ENCODE measurements at places on chromosomes 11 and 22.

DNA sequence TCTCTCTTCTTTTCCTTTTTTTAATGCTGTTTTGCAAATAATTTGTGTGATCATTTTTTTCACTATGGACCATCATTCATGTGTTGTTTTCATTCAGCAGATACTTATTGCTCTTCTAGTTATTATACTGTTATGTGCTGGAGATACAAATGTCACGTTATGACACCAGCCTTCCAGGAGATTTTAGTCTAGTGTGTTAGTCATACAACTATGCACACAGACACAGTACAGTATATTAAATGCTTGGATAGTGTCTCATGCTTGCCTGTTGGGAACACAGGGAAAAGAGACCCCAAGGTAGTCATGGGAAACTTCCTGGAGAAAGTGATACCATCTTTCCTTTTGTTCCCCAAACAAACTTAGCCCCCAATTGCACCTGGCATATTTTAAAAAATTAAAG, 116.1 kb downstream of the UVRAG start:
- no peak for DNase-seq

- DNase-seq, result no peak
Observed at GRCh38 chr11:96217206-96217605, 125.8 kb downstream of the MAML2 start.

DNA sequence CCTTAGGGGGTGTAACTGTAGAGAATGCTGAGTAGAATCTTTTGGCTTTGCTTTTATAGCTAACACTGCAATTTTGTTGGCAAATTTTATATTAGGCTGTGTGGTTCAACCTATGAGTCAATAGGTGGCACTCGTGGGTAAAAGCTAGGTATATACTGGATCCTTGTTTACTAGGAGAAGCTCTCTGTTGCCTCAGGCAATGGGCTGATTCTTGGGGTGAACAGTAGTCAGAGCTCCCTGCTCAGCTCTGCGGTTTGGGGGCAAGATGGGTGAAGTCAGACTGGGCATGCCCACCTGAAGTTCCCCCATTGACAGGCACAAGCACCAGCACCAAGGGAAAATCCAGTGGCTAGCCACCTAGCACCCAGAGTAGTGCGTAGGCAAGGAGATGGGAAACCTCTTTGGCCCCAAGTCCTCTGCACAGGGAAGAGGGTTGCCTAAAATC, 238.7 kb downstream of the FAM181B start:
- DNase-seq, result no peak

- DNase-seq, result no peak
Observed at GRCh38 chr11:6652182-6652581, 3.4 kb downstream of the DCHS1 start.

GRCh38 chr11:6240781-6241180, 1.9 kb downstream of the CNGA4 start:
- DNase-seq, result no peak

- no peak for DNase-seq
Observed at GRCh38 chr22:32211011-32211410, 6.1 kb upstream of the RFPL2 start.

DNA sequence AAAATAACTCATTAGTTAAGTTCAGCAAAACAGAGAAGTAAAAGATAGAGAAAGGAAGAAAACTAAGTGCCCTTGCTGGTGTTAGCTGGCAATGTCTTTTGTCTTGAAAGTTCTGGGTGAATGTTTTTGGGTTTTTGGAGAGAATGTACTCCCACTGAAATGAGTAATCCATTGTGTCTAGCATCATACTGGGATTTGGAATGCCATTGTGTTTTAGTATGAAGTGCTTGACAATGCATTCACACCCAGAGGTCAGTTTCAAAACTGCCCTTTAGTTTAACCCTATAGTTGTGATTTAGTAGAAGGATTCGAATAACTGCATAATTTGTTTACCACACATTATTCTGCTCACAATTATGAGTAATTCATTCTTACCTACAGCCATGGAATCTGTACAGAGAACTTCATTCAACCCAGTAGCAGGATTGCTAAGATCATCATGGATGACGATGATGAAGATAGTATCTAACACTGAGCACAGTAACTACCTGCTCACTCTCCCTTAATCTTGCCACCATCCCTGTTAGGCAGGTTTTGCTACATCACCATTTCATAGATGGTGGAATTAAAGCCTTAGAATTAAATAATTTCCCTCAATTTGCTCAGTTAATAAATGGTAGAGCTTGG, 33.9 kb downstream of the MAML2 start:
- DNase-seq, result no peak

GRCh38 chr11:1531449-1532013, 40.5 kb downstream of the DUSP8 start:
- no peak for DNase-seq

DNA sequence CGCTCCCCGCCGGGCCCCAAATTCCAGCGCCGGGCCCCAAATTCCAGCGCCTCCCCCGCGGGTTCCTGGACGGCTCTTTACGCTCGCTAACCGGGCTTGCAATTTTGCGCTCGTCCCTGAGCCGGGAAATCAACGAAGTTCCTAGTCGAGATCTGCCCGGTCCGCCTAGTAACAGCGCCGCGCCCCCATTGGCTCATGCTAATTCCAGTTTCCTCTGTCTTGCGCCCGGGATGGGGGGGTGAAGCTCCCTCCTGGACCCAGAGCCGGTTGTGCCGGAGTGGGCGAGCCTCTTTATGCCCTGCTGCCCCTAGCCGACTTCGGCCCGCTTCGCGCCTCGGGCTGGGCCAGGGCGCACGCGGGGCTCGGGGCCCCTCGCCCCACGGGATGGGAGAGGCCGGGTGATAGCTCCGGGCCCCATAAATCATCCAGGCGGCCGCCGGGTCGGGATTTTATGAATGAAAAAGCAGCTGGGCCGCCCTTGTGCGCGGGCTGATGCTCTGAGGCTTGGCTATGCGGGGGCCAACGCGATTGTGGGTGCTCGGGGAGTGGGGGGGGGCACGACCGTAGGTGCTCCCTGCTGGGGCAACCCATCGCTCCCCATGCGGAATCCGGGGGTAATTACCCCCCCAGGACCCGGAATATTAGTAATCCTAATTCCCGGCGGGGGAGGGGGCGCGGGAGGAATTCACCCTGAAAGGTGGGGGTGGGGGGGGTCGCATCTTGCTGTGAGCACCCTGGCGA, 1.8 kb upstream of the CCND1 start:
- DNase-seq, result no peak

- DNase-seq, result no peak
Observed at GRCh38 chr11:22444076-22444475, 105.9 kb downstream of the SLC17A6 start.

DNA sequence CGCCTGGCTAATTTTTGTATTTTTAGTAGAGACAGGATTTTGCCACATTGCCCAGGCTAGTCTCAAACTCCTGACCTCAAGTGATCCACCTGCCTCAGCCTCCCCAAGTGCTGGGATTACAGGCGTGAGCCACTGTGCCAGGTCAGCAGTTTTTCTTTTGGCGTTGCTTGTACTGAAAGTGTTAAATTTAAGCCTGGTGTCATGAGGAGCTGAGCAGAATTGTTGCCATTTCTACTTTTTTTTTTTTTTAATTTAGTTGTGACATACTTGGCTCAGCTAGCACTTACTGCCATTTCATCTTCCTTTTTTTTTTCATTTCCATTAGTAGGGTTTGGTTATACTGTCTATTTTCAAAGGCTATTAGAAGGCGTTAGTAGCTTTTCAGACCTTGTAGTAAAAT, 10.7 kb downstream of the TAB1 start:
- no peak for DNase-seq

- no peak for DNase-seq
Observed at GRCh38 chr22:34914846-34915245, 151.1 kb upstream of the ISX start.

DNA sequence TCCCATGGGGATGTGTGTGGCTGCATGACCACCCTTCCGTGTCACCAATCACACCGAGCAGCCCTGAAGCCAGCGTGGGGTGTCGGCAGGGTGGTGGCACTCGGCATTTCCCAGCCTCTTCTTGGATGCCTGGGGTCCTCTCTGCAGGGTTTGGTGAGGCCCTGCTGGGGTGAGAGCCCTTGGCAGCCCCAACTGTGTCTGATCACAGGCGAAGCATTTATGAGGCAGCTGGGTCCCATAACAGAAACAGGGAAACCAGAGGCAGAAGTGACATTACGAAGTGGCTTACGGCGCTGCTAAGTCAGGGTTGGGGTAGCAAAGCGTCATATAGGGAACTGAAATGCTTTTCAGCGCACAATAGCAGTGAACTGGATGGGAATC, 92.3 kb upstream of the SEPTIN5 start:
- no peak for DNase-seq

GRCh38 chr11:88175569-88176075, 379 bp upstream of the RAB38 start:
- no peak for DNase-seq

GRCh38 chr11:119713359-119714040, 15.5 kb downstream of the NECTIN1 start:
- no peak for DNase-seq

DNA sequence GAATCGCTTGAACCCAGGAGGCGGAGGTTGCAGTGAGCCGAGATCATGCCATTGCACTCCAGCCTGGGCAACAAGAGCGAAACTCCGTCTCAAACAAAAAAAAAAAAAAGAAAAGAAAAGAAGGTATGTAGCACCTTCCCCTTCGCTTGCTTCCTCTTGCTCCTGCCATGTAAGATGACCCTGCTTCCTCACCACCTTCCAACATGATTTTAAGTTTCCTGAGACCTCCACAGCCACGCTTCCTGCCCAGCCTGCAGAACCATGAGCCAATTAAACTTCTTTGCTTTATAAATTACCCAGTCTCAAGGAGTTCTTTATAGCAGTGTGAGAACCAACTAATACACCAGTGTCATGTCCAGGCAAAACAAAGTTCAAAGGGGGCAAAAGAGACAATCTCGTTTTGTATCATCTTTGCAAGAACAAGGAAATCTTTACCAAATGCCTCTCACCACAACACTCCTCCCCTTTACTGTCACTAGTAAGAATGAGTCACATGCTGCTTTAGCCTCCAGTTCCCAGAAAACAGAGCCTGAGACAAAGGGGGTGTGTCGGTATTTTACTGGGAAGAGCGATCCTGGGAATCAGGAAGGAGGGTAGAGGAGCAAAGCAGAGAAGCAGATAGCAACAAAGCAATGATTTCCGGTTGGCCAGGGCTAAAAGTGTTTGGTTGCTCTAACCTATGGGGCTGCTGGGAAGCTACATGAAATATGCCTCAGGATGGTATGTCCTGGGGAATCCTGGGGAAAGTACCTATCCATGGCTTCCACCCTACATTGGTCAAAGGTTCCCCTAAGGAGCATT, 10.5 kb upstream of the MCHR1 start:
- no peak for DNase-seq

DNA sequence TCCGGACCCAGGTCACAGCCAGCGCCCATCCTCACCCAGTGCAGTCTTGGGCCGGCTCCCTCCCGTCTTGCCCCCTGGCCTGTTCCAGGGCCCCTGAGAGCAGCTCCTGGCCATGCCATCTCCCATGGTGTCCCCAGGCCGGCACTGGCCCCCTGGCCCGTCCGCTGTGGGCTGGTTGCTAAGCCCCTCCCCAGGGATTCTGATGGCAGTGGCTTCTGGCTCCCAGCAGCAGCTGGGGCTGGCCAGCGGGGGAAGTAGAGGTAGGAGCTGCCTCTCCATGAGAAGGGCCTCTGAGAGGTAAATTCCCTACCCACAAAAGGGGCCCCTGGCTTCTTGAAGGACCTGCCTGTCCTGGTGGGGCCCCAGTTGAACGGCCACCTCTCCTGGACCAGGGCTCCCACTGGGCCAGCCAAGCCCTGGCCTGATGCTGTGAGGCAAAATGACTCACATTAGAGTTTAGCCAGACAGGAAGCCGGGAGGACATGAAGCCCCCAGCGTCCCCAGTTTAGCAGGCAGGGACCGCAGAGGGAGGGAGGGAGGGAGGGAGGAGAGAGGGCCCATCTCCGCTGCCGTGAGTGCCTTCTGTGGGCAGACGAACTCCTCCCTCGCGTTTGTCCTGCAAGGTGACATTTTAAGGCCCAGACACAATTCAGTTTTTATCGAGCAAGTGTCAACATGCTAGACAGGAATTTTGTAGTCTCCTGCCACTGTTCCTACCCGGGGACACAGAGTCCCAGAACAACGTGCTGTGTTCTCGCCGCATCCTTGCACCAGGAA, 32.9 kb upstream of the GAL start:
- DNase-seq, result no peak

DNA sequence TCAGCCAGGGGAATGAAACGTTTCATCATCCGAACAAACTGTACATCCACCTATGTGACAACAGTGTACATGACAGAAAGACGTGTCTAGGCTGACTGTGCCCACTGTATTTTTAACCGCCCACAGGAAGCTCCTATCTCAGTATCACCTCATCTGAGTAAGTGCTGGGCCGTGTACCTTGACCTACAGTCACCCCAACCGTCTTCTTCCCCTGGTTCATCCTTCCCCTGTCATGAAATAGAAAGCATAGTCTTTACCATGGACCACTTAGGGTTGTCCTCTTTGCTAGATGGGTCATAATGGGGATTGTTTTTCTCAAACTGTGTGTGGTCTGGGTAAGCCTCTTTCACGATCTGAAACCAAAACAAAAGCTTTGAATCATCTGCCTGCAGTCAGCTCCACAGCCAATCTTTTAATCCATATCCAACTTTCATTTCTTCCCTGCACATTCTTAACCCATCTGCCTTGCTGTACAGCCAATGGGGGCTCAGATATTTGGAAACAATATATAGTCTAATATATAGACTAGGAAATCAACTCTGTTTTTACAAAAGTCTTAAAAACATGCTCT, 4.2 kb downstream of the THYN1 start:
- DNase-seq, result no peak

Data from stimulated activated CD8-positive, alpha-beta memory T cell treated with anti-CD3 and anti-CD28 coated beads, Interleukin-15, amount 100 ng/mL, for 1 hour (primary cell).